MCF 10A (cell line): ENCODE measurements at places on chromosomes 12 and 14. TPM values are rescaled to one million over a fixed set of nuclear protein-coding genes. Genes with fewer than 3 reads are reported as not detected.

GRCh38 chr14:75303381-75303789 lies 24.8 kb downstream of the FOS start:
- peak; percentile 84 for DNase-seq

DNA sequence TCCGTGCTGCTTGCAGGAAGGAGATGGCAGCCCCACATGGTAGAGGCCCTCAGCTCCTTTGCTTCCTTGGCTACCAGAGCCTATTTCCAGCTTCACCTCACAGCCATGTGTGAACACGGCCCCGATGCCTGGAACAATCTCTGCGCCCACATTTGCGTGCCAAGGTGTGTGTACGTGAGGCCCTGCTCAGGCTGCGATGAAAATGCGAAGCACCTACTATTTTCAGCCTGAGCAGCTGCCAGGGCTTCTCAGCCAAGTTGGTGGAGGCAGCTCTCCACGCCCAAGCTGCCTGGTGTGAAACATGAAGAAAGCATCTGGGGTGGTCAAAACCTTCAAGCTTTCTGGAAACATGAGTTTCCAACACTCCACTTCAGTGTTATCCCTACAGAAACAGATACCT lies 177.8 kb upstream of the EGLN3 start:
- no peak for DNase-seq

GRCh38 chr12:74334780-74335179 lies 202.9 kb upstream of the ATXN7L3B start:
- DNase-seq, result peak; percentile 78

DNA sequence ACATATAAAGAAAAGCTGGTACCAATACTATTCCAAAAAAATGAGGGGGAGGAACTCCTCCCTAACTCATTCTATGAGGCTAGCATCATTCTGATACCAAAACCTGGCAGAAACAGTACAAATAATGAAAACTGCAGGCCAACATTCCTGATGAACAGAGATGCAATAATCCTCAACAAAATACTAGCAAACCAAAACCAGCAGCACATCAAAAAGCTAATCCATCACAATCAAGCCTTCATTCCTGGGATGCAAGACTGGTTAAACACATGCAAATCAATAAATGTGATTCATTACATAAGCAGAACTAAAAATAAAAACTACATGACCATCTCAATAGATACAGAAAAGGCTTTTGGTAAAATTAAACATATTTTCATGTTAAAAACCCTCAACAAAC lies 281.3 kb downstream of the KCNH5 start:
- DNase-seq, result no peak

DNA sequence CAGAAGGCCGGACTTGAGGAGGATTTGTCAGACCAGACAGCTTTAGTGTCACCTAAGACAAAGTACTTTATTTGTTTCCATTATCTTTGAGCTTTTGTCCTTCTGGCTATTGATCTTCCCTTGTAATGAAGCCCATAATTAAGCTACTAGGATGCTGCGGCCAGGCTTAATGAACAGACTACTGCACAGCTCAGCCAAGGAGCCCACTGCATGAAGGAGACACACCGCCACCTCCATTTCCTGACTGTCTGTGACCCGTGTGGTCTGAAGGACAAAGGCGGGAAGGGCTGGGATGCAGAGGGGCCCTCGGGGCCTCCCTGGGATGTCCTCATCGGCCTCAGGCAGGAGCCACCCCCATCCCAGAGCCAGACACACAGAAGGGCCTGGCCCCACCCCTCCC lies 31.0 kb upstream of the GALNT9 start:
- DNase-seq, result no peak

GRCh38 chr12:19014240-19014639 lies 115.3 kb upstream of the PLEKHA5 start:
- no peak for DNase-seq

GRCh38 chr12:105222284-105222655 lies 13.7 kb downstream of the APPL2 start:
- no peak for DNase-seq

The BMP4 gene
- total RNA-seq, result 0.28 and 0.54 TPM in 2 replicates

DNA sequence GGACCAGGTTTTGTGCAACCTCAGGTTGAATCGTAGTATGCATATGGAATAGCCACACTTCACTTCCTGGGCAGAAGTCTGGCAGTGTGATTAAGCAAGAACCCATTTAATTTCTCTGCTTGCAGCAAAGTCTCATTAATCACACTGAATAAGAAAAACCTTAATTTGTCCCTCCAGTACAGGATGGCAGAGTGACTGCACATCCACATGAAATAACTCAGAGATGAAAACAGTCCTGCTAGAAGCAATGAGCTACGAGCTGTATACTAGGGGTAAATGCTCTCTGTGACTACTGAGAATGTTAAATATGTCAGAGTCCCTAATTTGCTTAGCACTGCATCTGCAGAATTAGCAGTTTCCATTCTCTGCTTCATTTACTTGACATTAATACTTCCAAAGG lies 88.9 kb downstream of the ACSS3 start:
- DNase-seq, result no peak

GRCh38 chr12:118981285-118982211 lies at the start of gene SRRM4:
TSS of gene SRRM4 (plus strand) at chr12:118981541. CDS start at chr12:118981883, 342 bp downstream.
- no peak for DNase-seq

DNA sequence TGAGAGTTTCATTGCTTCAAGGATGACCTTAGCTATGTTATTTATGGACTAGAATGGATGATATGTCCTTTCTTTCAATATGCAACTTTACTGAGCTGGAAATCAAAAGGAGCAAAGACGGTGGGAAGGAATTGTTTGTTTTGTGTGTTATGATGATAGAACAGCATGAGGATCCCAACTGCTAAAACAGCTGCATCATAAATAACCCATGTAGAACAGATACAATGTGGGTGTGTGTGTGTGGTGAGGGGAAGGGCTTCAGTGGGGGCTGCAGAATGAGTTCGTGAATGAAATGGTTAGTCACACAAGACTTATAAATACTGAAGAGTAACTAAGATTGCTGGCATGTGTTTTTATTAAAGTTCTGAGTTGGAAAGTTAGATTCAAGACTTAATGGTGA lies 80.1 kb downstream of the DACT1 start:
- DNase-seq, result no peak

DNA sequence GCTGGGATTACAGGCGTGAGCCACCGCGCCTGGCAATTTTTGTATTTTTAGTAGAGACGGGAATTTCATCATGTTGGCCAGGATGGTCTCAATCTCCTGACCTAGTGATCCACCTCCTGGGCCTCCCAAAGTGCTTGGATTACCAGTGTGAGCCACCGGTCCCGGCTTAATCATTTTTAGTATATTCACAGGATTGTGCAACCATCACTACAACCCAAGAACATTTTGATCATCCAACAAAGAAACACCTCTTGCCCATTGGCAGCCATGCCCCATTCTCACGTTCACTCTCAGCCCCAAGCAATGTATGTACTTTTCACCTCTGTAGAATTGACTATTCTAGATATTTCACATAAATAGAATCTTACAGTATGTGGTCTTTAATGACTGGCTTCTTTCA lies 19.9 kb downstream of the SP1 start:
- peak; percentile 54 for DNase-seq

The SSPN gene
- 0.17 and 0.21 TPM in 2 replicates for total RNA-seq

The FRMD6 gene
- 104 and 135 TPM in 2 replicates for total RNA-seq

DNA sequence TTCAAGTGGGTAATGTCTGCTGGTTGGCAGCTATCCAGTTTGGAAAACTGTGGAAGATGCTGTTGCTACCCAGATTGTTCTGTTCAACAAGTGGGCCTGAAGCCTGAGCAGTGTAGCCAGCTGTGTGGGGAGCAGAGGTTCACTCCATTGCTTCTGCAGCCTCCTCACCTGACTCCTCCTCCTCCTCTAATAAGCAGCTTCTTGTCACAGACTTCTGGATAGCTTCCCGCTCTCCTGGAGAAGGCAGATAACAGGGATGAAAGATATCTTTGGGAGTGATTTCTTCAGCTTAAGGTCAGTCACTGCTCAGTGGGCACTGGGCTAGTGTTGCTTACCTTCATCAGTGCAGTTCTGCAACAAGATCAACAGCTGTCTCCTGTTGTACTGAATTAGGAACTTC lies 2.0 kb downstream of the POP5 start:
- no peak for DNase-seq

DNA sequence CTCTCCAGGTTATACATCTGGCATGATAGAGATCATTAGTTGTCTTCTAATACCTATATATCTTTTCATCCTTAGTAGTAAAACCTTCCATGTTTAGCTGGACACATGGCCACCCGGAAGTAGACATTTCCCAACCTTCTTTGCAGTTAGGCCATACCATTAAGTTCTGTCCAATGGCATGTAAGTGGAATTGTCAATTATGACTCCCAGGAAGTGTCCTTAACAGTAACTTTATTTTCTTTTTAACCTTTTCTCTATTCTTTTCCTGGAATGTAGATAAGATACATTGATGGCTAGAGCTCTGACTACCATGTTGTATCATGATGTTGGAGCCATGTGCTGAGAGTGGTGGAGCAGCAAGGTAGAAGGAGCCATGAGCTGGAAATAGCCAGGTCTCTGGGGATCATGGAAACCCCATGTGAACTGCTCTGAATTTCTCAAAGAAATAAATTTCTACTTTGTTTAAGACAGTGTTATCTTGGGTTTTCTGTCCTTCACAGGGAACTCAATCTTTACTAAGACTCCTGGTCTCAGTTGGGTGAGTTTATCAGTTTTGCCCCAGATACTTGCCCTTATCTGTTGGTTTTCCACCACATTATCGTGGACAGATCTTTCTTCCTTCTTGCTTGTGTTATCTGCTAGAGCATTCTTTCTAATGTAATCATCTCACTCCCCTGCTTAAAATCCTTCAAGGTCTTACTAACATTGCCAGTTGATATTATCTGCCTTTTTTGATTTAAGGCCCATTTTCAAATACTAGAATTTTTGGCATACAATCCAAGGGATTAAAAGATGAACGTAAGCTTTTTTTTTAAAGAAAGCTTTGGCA lies 5.1 kb upstream of the LTA4H start:
- no peak for DNase-seq

- peak; percentile 74 for DNase-seq
Observed at GRCh38 chr14:67934087-67934486, 114.5 kb downstream of the RAD51B start.

DNA sequence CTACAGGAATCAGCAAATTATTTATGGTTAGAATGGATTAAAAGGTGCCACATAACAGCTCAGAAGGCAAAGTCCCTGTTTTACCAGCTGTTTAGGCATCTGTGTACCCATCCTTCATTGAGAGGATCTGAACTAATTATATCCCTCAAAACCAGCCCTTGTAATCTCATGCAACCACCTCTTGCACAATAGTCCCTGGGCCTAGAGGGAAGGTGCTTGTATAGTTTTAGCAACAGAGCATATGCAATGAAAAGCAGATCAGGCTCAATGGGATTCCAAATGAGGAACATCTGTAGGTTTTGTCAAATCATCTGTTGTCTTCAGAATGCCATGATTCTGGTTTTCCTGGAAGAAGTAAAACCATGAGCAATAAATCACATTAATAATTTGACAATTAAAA lies 26.0 kb upstream of the GLIPR1L2 start:
- peak; percentile 33 for DNase-seq

GRCh38 chr12:106851306-106851705 lies 76.8 kb downstream of the RIC8B start:
- no peak for DNase-seq

GRCh38 chr14:64992328-64992885 lies 5.7 kb downstream of the FNTB start:
- no peak for DNase-seq

- DNase-seq, result peak; percentile 78
Observed at GRCh38 chr12:110100315-110100970, 23.7 kb upstream of the IFT81 start.

DNA sequence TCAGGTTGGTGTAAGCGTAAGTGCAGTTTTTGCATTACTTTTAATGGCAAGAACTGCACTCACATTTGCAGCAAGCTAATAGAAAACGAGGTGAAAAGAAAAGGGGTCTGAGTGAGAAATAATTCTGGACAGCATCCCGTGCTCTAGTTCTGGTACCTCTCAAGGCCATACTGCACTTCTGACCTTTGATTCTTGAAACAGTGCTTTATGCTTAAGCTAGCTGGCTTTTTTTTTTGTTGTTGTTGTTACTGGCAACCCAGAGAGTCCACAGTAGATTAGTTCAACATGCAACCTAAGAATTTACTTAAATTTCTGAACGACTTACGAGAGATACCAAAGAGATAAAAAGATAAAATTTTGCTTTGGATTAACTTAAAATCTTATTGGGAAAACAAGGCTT lies 75.2 kb upstream of the PRKD1 start:
- no peak for DNase-seq

The USP44 gene
- total RNA-seq, result not detected in 2 replicates

GRCh38 chr14:26605602-26606001 lies 7.8 kb upstream of the NOVA1 start:
- DNase-seq, result no peak

GRCh38 chr14:58299401-58300330 lies 1.3 kb downstream of the ARID4A start:
- DNase-seq, result peak; percentile 19
